ENCODE measurements at places on chromosomes 4 and X.

- ATAC-seq, result no peak
These were observed 242.8 kb downstream of the PCDH7 start for GRCh38 chr4:30962939-30963338.

DNA sequence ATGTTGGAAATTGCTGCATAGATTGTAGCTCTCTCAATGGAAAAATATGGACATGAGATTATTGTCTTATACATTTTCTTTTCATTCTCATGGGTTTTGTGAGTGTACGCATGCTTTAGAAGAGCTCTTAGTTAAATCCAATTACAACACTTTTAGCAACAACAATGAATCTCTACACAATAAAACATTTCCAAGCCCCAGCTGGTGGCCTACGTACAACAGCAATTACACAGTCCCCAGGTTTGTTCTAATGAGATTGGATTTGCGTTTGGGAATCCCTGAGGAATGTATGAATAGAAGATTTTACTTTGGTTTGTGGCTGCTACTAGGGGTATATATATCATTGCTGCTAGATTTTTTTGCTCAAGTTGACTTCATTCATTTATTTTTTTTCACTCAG, 98.6 kb downstream of the FHDC1 start:
- no peak for ATAC-seq

GRCh38 chr4:23365871-23366556, 523.8 kb downstream of the PPARGC1A start:
- ATAC-seq, result no peak

GRCh38 chr4:147078875-147079658, 133.4 kb upstream of the TTC29 start:
- ATAC-seq, result no peak

GRCh38 chrX:51955200-51955599, 61.8 kb downstream of the MAGED1 start:
- no peak for ATAC-seq

DNA sequence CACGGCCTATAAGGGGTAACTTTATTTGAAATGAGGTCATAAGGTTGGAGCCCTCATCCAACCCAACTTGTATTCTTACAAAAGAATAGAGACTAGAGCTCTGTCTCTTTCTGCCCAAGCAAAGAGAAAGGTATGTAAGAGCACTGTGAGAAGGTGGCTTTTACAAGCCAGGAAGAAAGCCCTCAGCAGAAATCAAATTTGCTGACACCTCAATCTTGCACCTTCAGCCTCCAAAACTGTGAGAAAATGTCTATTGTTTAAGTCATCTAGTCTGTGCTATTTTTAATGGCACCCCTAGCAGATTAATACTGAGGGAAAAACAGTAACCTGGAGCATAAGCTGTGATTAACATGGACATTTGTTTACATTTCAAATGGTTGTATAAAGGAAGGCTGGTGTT, 860.7 kb downstream of the PCDH7 start:
- ATAC-seq, result no peak

- ATAC-seq, result no peak
These were observed 24.5 kb upstream of the CPLX1 start for GRCh38 chr4:850323-850945.

DNA sequence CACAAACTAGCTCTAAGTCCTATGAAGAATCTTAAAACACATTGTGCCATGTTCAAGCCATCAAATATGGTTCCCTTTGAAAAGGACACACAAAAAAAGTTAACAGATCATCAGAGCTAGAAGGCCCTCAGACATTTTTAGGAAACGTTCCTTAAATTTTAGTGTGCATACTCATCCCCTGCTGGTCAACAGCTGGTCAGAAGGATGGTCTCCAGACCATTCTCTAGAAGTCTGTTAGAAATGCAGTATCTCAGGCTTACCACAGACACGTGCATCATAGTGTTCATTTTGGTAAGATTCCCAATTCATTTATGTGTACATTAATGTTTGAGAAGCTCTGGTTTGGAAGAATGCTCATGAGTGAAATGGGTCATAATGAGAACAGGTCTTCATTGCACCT, 523.1 kb downstream of the INPP4B start:
- ATAC-seq, result no peak

DNA sequence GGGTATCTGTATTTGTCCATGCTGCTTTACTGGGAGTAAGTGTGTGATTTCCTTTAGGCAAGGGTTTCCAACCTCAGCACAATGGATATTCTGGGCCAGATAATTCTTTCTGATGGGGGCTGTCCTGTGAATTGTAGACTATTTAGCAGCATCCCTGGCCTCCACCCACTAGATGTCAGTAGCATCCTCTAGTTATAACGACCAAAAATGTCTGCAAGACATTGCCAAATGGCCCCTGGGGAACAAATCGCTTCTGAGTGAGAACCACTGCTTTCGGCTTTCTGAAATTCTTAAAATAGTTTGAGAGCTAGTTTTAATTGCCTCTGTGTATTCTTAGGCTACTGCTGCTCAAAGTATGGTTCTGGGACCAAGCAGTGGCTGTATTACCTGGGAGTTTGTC, 81.2 kb upstream of the GPM6B start:
- no peak for ATAC-seq

DNA sequence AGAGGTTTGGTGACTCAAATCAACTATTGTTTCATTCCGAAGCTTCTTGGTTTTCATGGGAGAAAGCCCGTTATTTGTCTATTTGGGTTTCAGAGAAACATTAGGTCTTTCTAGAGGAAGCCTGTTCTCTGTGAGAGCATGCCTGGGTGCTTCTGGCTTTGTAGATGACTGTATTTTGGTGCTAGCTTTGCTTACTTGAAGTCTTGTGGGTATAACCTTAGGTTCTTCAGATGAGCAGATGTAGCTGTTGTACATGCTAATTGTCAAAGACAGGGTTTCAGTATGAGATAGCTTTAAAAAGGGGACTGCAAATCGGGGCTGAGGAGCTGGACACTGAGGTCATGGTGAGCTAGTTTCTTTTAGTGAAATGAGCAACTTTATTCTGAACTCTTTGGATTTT, 7.9 kb upstream of the STOX2 start:
- ATAC-seq, result no peak

- ATAC-seq, result peak; percentile 77
These were observed 8.1 kb upstream of the GSX2 start for GRCh38 chr4:54091637-54092404.

- no peak for ATAC-seq
These were observed 23.5 kb downstream of the NDP start for GRCh38 chrX:43949669-43950068.
